ENCODE measurements at places on chromosomes 12 and 14.
A peak's percentile ranks its signal among the peaks of the same experiment; 100 is the strongest.

- DNase-seq, result no peak
These were observed 43.6 kb downstream of the HCAR2 start for GRCh38 chr12:122659579-122659978.

DNA sequence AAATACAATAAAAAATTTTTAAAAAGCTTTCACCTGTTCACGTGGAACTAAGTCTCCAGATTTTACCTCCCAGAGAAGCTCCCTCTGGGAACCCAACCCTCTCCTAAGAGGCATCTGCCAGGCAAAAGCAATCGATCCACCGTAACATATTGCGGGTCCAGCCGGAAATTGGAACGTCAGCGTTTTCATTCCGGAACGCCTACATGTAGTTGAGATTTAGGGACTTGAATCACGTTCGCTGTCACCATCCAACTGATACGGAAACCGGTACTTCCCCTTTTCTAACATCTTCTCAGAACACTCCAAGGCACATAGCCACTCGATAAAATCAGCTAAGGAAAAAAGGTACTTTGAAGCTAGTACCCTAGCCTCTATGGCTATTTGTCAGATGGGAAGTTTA lies 70.3 kb downstream of the COX16 start:
- DNase-seq, result no peak

DNA sequence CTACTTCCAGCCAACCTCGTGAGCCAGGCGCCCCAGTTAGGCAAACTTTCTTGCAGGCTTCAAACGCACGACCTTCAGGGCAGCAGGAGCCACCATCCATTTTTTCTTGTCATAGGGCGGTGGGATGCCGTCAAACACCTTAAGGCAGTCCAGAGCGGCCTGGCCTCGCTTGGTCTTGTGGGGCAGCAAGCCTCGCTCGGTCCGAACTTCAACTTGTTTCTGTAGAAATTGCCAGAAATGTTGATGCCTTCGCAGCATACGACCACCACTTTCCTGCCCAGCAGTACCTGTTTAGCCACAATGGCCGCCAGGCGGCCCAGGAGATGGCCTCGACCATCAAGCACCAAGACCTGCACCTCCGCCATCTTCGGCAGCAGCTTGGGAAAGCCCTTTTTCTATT lies 474.7 kb downstream of the MDGA2 start:
- DNase-seq, result no peak

GRCh38 chr14:83923842-83924241 lies 1606.1 kb upstream of the FLRT2 start:
- DNase-seq, result no peak

DNA sequence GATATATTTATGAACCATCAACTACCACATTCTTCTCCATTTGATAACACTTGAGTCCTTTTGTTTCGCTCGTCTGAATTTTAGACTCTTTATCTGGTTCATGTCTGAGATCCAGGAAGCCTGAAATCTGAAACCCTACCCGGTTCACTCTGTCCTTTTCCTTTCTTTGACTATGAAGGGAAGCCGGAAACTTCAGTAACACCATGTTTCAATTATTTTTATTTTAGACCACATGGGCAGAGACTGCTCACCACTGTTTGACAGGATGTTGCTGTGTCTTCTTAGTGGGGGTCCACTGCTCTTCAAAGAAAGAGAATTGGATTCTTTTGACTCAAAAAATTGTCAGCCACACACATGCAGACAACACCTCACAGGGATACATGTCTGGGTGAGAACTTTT lies 331.9 kb upstream of the FLRT2 start:
- no peak for DNase-seq

- no peak for DNase-seq
These were observed 151.3 kb downstream of the ANKS1B start for GRCh38 chr12:99833397-99833796.

DNA sequence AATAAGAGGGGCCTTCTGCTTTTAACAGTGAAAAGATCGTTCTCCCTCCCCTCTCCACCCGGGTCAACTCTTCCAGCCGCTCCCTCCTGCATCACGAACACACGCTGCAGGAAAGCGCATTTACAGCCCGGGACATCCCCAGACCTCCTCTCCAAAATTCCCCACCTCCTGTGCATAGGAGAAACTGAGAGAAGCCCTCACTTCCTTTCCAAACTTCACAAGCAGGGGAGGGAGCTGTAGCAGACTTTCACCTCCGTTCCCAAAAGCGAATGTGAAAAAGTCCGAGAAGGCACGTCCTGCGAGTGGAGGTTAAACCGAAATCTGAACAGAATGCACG lies 513 bp downstream of the BCAT1 start:
- peak; percentile 59 for DNase-seq

- DNase-seq, result no peak
These were observed 38.8 kb downstream of the SLC15A5 start for GRCh38 chr12:16238661-16239060.

DNA sequence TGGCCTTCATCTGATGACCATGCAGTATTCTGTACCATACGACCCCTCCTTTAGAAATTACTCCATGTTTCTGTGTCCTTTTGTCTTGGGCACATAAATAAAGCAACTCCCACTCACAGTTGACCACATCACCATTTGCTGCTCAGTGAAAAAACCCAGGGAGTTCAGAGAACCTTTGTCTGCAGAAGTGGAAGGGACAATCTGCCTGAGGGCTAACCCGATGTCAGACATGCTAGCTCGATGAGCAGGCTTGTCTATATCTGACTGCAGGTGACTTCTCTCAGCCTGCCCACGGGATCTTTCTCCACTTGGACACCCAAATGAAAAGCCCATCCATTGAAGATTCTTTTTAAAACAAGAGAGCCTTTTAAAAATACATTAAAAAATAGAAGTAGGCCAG lies 45.7 kb upstream of the GRIP1 start:
- DNase-seq, result no peak

DNA sequence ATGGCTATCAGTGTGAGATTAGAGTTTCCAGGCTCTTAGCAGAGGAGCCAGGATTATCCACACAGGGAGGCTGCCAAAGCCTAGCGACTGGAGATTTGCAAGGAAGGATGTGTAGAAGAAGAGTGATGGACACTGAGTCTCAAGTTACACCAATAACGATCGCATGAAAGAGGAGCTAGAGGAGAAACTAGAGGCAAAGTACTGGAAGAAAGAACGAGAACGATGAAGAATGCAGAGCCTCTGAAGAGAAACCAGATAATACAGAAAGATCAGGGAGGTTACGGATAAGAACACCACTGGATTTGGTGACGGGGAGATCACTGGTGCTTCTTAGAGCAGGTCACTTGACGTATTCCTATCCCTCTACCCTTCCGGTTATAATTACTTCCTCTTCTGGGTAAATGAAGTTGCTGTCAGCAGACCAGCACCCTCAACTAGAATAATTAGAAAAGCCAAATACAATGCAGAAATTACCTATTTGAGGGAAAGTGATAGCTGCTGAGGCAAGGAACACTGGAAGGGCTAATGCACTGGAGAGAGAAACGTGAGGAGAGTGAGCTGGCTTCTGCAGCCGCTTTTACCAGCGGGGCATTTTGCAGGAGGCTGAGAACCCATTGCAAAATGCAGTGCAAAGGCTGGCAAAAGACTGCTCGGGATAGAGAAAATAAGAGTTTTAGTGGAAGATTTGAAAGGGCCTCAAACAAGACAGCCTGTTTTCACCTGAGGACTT lies 93.1 kb upstream of the HIF1A start:
- DNase-seq, result peak; percentile 19

GRCh38 chr12:15444523-15444922 lies 122.2 kb downstream of the PTPRO start:
- DNase-seq, result no peak

DNA sequence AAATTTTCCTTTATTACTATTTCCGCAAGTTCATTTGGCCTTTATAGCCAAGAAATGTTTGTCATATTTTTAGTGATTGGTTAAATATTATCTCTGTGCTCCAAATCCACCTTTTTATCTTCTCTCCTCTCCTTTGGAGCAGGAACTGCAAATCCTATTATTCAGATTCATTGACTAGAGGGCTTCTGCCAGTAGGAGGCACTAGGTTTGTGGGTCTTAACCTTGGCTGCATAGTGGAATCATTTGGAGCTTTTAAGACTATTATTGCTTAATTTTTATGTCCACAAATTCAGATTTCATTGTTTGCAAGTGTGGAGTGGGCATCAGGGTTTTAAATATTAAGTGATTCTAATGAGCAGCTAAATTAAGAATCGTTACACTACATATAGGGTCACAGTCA lies 75.3 kb upstream of the SYT10 start:
- no peak for DNase-seq

DNA sequence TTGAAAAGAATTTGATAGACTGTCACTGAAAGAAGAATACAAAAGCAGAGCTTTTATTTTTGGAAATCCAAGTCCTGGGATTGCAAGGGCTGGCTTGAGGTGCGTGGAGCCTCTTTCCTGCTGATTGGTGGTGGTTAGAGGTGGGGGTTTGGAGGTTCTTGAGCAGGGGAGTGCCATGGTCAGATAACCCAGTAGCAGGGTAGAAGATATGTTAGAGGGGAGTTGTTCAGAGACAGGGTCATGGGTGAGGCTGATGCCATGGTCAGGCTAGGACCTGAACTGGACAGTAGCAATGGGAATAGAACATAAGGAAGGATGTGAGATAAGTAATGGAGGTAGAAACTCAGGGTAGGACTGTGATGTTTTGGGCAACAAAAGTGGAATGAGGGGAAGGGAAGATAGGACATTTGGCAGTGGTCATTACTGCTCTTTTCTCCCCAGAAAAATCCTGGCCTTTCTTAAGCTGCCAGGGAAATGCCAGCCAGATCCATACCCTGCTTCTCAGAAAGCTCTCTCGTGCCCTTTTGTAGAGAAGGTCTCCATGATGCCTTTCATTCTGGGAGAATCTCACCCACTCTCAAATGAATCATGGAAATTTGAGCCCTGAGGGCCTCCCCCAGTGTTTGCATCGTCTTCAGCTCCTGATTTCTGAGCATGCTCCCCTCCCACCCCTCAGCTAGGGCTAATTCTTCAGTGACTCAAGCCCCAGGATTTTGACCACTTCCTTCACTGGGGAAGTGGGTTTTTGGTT lies 9.5 kb downstream of the EMP1 start:
- no peak for DNase-seq

- no peak for DNase-seq
These were observed 364.9 kb downstream of the NRXN3 start for GRCh38 chr14:78535041-78535440.

DNA sequence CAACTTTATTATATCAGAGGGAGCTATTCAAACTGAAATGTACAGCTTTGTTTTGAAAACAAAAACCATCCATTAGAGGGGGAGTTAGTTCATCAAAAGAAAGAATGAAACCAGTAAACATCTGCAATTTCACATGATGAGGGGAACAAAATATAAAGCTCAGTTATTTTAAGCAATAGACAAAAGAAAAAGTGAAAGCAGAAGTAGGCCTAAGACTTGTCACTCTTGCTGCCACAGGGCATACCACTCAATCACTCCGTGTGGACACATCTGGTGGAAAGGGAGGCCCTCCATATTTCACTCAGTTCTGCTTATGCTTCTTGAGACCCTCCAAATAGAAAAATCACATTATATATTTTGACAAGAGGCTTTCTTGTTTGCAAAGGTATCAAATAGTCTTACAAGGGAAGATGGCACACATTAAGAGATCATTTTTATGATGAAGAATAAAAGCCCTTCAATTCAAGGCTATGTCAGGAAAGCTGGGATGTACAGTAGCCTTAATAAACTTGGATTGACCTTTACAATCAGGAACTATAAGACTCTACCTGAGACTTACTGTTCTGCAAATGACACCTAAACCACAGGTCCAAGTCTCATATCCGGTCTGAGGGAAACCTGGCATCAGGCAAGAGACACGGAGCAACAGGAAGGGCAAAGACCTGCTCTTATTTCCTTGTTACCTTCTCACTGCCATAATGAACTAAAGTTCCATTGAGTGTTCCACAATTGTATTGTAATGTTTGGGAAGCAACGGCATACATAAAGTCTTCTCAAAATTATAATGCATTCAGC lies 222.5 kb upstream of the GRIP1 start:
- DNase-seq, result peak; percentile 80

DNA sequence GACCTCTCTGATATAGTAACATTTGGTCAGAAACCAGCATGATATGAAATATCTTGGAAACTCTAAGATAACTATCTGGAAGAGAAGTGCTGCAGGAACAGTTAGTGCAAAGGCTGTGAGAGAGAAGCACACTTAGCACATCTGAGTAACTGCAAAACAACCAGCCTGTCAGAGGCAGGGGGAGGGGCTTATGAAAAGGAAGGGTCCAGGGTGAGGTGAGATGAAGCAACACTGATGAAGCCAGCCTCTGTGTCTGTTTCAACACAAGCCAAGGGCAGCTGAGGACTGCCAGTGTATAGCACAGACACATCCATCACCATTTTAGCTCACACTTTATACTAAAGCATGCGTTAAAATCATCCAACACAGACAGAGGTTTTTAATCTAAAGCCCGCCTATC lies 37.4 kb upstream of the OVCH1 start:
- no peak for DNase-seq

DNA sequence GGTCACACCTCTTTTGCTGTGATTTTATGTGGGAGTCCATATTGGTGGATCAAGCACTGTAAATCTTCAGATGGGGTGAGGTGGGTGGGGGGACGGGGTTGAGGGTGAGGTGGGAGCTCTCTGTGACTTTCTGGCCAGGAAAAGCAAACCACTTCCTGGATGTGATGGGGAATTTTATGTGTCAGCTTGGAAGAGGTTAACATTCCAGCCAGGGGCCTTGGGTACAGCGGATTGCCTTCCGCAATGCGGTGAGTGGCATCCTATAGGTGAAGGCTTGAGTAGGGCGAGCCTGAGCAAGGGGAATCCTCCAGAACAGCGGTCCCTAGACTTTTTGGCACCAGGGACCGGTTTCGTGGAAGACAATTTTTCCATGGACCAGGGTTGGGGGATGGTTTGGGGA lies 36.2 kb downstream of the DLK1 start:
- DNase-seq, result no peak

DNA sequence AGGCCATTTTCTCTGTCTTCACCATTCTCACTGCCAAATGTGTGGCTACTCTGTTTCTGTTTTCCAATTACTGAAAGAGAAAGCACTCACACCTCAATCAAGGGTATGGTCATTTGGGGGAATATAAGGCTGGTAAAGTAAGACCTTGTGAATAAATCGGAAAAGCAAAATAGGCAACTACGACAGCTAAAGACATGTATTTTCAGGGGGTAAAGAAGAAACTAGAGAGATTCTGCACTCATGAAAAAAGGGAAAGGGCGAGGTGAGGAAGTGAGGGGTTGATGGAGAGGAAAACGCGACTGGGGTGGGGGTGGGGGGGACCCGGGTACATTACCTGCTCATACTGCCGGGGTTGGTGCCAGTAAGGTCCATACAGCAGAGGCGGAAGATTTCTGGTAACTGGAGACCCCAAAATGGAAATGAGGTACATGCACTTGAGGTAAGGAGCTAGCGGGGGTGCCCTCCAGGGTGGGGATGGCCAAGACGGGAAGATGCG lies 19.3 kb downstream of the CHD8 start:
- DNase-seq, result no peak

DNA sequence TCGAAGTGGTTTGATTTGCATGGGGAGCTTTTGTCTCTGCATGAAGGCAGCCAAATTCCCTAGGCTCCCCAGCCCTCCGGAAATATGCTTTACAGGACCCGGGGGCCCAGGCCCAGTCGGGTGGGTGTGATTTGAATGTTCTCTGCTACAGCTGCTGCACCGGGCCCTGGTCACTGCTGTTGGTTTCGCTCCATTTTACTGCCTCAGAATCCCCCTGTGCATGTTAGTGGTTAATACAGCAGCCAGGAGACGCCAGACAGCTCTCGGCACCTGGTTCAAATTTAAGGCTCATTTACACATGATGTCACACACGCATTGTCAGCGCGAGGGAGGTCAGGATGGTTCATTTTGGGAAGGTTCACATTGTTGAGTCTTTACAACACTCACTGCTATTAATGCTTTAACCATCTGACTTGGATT lies 99.6 kb downstream of the SLC38A6 start:
- DNase-seq, result peak; percentile 94

Measured in OCI-LY7 (cell line).